ENCODE measurements at places on chromosomes 2 and 18.

DNA sequence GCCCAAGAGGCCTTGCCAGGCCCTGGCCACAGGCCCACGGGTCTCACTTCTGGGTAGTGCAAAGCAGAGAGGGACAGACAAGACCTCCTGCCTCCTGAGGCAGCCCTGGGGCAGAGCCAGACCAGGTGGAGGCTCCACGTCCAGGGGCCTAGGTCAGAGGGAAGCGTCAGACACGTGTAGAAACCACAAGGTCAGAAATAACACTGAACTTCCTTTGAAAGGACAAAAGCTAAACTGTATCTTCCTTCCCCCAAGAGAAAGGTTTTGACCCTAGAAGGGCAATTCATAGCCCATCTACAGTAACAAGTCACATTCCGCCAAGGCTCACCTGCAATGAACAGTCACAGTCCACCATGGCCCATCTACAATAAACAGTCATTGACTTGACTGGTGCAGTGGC, 17.9 kb downstream of the SDC1 start:
- no peak for DNase-seq

- DNase-seq = peak; percentile 75
These were observed 646.1 kb upstream of the ACVR2A start for GRCh38 chr2:147198651-147199171.

DNA sequence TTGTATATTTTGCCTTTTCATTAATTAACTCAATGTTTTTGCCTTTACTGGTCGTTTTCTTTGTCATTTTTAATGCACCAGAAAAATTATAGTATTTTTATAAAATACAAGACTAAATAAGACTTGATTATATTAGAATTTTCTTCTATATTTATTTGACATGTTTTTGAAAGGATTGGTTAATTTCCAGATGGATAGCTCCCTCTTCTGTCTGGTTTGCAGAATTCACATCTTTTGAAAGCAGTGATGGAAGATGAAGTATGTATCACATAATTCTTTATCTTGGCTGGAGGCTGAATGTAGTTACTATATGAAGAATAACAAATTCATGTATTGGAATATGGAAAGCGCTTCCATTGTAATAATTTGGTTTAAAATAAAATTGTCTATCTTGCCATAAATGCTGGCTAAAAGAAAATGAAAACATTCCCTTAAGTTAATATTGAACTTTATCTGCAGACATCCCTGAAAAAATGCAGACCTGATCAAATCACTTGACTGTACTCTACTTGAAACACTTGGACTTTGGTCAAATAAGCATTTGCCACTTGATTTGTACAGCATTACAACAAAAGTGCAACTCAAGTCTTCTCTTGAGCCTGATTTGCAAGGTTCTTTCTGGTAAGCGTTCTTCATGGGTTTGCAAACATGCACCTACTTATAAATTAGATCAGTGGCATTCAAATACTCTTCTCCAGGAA, 86.3 kb upstream of the EFEMP1 start:
- no peak for DNase-seq

DNA sequence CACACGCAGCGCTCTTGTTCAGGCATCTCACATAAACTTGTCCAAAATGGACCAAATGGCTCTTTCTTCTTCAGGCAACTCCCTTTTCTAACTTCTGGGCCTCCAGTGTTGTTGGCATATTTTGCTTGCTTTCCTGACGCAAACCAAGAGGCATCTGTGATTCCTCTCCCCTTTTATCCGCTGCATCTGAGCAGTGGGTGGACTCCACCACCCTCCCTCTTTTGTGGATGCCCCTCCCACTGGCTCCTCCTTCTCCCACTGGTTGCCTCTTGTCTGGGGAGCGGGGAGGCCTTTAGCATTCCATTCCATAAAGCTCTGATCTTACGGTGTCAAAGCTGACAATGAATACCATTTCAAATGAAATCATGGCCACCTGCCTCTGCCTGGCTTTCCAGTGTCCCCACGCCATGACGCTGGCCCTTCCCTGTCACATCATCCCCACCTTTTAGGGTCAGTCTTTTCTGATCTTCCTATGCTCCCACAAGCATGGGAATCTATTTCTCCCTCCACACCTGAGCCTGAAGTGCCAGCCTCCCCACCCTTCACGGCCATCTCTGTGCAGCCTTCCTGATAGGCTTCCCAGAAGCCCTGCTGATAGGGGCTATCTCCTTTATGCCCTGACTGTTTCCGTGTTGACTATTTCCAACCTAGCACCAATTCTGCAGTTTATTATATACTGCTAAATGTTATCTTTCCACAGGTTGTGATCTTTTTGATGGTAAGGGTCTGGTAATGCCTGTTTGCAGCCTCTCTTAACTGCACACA, 51.5 kb downstream of the RPL37A start:
- no peak for DNase-seq

DNA sequence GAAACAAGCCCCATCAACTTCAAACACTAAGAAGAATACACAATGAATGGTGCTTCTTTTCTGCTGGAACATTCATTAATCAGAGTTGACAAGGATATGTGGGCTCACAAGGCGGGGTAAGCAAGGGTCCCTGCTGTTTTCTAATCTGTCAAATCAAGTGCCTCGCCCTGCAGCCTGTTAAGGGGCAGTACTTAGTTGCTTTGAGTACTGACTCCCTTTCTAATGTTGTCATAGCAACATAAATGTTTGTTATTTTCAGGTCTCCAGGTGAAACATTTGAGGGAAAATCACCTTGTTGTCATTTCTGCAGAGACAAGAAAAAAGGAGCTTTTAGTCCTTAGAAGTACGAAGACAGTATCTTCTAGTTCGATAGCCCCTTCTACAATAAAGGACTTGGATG, 284.7 kb upstream of the PKDCC start:
- DNase-seq = no peak

GRCh38 chr2:238344035-238344434, 23.7 kb downstream of the TRAF3IP1 start:
- no peak for DNase-seq

- no peak for DNase-seq
These were observed 87.3 kb downstream of the HNRNPLL start for GRCh38 chr2:38515155-38516074.

DNA sequence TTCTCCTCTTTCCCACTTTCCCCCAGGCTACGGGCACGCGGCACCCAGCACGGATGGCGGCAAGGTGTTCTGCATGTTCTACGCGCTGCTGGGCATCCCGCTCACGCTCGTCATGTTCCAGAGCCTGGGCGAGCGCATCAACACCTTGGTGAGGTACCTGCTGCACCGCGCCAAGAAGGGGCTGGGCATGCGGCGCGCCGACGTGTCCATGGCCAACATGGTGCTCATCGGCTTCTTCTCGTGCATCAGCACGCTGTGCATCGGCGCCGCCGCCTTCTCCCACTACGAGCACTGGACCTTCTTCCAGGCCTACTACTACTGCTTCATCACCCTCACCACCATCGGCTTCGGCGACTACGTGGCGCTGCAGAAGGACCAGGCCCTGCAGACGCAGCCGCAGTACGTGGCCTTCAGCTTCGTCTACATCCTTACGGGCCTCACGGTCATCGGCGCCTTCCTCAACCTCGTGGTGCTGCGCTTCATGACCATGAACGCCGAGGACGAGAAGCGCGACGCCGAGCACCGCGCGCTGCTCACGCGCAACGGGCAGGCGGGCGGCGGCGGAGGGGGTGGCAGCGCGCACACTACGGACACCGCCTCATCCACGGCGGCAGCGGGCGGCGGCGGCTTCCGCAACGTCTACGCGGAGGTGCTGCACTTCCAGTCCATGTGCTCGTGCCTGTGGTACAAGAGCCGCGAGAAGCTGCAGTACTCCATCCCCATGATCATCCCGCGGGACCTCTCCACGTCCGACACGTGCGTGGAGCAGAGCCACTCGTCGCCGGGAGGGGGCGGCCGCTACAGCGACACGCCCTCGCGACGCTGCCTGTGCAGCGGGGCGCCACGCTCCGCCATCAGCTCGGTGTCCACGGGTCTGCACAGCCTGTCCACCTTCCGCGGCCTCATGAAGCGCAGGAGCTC, 35.4 kb downstream of the KCNK3 start:
- no peak for DNase-seq

DNA sequence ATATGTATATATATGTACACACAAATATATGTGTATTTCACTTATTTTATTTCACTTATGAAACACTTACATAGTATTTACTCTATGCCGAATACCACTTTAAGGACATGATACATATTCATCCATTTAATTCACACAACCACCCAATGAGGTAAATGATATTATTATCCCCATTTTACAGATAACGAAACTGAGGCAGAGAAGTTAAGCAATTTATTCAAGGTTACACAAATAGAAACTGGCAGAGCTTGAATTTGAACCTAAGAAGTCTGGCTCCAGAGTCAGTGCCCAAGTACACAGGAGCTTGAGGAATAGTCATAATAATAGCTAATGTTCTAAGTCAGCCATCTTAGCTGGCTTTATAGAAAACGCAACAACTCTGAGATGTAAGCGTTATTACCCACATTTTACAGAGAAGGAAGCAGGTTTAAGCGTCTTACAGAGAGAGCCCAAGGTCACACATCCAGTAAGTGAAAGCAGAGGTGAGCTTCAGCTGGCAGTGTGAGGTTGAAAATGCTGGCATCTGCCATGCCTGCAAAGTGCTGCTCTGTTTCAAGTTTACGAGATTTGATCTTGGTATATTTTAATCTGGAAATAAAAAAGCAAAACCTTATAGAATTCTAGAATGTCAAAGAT, 326.9 kb downstream of the LPIN1 start:
- DNase-seq = no peak

- no peak for DNase-seq
These were observed 115.2 kb downstream of the ACVR1 start for GRCh38 chr2:157760949-157761348.

DNA sequence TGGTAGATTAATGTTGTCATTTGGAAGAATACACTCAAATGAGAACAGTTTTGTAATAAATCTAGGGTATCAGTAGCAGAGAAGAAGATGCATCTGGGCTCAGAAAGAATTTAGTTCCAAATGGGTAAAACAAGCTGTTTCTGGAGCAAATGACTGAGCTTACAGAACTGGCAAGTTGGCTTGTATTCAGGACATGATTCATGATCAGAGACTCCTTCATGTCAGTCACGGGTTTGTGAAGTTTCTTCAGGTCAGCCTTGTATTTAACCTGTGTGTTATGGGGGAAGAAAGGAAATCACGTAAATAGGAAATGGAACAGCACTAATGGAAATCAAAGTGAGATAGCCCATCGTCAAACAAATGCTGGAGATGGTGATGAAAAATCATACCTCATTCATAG, 109.1 kb downstream of the RIF1 start:
- DNase-seq = no peak

DNA sequence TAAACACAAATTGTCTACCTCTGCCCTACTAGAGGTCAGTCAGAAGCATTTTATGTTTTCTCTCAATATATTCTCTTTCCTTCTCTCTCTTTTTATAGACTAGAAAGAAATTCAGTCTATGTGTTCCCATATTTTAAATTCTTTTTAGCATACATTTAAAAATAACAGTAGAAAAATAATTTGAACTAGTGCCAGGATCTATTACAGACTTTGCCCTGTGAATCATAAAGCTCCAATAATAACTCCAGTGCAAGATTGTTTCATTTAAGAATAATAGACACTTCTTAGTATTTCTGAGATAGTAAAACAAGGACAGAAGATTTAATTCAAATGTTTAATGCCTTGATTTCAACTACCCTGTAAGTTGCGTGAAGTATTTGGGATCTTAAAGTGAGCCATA, 60.1 kb downstream of the ITGB6 start:
- no peak for DNase-seq

GRCh38 chr18:65073060-65073550, 677.7 kb upstream of the CDH7 start:
- no peak for DNase-seq

DNA sequence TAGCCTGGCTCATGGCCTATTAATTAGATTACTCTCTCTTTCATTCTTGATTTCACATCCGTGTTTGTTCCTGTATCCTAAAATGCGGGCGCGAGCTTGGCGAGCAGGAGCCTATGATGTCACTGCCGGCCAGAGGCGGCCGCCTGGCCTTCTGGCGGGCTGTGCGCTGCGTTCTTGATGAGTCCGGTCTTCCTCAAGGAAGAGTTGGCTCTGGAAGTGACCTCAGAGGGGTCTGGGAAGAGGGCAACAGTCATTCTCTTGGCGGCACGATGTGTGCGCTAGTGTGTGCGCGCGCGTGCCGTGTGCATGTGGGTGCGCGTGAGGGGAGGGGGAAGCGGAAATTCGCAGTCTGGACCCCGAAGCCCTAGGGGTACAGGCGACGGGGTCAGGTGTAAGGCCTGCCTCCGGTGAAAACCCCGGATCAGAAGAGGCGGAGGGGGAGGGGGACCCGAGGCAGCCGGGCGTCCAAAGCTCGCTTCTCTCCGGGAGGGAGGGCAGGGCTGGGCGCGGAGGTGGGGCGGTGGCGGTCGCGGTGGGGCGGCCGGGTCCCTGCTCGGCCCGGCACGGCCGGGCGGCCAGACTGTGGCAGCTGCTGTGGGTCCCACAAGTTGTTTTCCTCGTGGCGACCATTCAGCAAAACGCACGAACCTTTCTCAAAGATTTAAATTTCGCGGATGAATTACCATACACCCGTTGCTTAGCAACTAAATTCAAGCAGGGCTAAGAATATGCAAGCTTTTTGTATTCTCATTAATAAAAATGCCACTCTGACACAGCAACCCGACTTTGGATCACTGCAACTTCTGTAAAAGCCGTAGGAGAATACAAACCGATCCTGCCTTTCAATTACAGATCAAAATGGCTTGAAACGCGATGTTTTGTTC, 8.4 kb downstream of the POU3F3 start:
- DNase-seq = peak; percentile 25

DNA sequence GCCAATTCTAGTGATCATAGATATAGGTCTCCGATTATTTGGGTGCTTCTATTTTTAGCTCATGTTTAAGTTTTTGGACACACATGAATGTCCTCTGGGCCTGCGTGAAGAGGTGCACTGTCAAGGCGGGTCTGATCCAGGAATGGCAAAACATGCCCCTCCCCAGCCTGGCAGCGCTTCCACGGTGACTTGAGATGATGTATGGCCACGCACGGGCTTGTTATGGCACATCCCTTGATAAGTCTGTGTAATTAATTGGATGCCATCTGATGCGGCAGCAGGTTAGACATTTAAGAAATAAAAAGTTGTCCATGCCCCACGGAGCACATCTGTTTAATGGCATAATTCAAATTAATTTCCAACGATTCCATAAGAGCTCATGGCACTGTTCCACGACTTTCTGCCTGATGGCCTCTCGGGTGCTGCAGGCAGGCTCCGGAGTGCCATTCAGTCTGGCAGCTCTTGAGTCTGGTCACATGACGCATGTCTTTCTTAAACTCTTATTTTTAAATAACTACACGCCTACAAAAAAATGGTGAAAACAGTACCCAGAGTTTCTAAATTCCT, 151.4 kb downstream of the ACKR3 start:
- peak; percentile 98 for DNase-seq

DNA sequence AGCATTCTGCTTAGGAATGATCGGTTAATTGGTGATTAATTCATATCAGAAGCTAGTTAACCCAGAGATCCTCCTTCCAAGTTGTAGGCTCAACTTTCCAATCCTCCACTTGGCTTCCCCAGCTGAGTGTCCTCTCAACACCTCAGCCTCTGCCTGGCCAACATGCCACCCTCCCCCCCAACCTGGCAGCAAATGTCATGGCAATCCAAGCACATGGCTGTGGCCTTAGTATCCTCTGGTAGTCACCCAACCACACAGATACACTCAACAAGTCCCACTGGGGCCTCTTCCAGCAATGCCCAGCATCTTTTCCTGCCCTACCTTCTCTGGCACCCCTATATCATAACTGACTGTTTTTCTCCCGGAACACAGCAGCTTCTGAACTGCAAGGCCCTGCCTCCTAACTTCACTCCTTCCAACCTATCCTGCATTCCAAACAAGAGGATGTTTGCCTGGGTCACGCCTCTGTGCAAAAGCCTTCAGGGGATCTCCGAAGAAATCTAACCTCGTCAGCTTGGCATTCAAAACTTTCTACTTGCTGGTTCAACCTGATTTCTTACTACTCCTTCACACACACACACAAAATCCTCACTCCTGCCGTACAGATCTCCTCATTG, 195.0 kb downstream of the CYP26B1 start:
- DNase-seq = no peak

Measured in DMS 273 treated with DMSO at 0.1 percent for 48 hours (cell line).